ENCODE measurements at places on chromosomes 2 and 18.

DNA sequence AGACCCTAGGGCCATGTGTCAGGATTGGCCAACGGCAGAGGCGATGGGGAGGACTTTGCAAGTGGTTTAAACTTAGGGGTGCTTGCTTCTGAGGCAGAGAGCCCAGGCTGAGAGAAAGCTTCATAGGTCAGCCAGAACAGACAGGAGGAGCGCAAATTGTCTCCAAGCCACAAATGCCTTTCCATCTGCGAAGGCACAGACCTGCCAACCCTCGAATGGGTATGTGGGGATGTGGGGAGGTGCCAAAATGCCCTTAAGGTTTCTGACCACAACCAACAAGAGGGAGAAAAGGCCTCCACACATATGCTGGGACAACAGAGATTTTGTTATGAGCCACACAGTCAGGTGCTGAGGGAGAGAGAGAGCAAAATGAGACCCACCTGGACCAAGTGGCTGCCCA lies 283.6 kb downstream of the CYP26B1 start:
- no peak for DNase-seq

- no peak for DNase-seq
Observed at GRCh38 chr2:85243101-85244072, 84.4 kb downstream of the TGOLN2 start.

GRCh38 chr18:79399275-79400081 lies 3.7 kb downstream of the NFATC1 start:
- no peak for DNase-seq

GRCh38 chr2:12116228-12116750 lies 369.9 kb downstream of the LPIN1 start:
- no peak for DNase-seq

DNA sequence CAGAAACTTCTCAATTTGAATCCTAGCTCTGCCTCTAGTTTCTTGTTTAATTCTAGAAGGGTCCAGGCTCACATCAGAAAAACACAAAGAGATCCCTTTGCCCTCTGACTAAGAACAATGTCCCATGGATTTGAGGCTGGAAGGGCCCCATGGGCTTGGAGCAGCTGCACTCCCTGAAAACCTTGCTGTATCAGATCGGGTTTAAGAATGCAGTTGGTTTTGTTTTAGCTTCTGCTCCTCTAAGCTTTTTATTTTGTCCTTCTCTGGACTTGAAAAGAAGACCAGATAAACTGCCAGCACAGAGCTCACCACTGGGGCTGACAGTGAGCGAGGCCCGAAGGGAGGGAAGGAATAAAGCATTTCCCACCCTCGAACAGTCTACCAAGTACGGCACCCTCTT lies 69.2 kb upstream of the WIPF1 start:
- no peak for DNase-seq

GRCh38 chr2:56084111-56084901 lies 99.5 kb upstream of the CCDC85A start:
- no peak for DNase-seq

- DNase-seq, result no peak
Observed at GRCh38 chr2:47503481-47504070, 100.6 kb downstream of the MSH2 start.

DNA sequence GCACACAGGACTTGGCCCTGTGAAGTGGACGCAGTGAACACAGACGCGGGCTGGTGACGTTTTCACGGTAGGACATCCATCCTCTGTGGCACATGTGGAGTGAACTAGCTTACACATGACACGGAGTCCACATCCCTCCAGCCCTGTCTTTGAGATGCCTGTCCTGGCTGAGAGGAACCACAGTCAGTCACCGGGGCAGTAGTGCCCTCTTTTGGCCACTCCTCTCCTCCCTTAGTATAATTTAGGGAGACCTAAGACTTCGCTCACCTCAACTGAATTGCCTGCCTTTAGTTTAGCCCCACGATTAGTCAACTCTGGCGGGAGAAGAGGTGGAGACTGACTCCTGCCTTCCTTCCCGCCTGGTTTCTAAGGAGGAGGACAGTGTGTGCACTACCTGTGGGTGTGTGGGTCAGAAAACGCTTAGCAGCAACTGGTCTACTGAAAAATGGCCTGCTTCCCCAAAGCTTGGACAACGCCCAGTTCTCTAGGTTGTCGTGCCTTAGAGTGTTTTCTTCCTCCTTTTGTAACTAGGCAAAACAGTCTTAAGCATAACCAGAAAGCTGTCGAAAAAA lies 70.6 kb downstream of the MBP start:
- DNase-seq, result no peak

DNA sequence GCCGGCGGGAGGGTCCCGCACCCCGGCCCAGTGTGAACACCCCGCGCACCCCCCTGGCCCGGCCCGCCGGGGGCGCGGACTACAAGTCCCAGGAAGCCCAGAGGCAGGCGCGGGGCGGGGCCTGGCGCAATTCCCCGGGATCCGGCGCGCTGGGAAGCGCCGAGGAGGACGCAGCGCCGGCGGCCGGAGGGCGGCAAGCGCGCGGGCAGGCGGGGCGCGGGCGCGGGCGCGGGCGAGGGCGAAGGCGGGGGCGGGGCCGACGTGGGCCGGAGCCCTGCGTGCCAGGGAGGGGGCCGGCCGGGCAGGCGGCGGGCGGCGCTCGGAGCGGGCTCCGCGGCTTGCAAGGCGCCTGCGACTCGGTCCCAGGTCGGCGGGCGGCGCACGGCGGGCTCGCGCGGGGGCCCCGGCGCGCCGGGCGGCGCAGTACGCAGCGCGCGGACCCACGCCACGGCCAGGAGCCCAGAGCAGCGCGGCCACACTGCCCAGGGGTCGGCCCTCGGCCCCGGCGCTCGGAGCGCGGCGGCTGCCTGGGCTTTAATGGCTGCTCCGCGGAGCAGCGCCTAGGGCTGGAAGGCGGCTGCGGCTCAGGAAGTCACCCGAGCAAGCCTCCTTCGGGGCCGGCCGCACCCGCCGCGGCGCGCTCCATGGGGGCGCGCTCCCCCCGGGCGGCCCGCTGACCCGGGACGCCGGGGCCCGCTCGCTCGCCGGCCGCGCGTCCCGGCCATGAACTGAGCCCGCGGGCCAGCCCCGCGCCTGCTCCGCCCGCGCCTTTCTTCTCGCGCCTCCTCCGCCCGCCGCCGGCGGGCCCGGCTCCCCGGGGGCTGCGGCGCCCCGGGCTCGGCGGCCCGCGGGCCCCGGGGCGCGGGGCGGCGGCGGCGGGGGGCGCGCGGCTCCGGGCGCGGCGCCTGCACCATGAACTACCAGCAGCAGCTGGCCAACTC lies at the start of gene AGAP1:
AGAP1 (plus strand) TSS at position 269 of the 941 bp plus-strand sequence.
- peak; percentile 73 for DNase-seq

DNA sequence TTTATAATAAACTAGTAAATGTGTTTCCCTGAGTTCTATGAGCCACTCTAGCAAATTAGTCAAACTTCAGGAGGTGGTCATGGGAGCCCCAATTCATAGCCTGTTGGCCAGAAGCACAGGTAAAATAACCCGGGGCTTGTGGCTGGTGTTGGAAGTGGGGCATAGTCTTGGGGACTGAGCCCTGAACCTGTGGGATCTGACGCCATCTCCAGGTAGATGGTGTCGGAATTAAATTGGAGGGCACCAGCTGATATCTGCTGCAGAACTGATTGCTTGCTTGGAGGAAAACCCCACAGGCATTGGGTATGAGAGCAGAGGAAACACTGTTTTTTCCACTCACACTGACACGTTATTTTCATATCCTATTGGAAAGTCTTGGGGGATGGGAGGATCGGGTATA lies 14.1 kb downstream of the NMS start:
- DNase-seq, result no peak

DNA sequence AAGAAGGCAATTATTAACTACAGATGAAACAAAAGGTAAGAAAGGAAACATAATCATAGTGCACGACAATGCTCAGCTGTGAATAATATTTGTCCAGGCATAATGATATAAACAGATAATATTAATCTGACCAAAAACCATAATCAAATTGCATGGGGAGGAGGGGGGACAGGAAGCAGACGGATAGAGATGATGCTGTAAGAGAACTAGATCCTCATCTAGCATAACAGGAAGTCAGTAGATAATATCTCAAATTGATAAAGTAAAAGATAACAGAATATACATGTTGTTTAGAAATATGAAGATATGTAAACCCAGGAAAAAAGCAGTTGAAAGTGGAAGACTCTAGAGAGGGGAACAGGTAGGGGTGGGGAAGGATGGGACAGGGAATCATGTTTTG lies 84.9 kb upstream of the TGFA start:
- DNase-seq, result no peak

GRCh38 chr2:74935975-74936391 lies 22.5 kb upstream of the POLE4 start:
- DNase-seq, result no peak

GRCh38 chr2:224165901-224166319 lies 126.8 kb upstream of the SERPINE2 start:
- DNase-seq, result no peak

GRCh38 chr2:197704434-197705120 lies 592 bp upstream of the MARS2 start:
- DNase-seq, result no peak

GRCh38 chr2:233794128-233794658 lies 16.1 kb downstream of the MROH2A start:
- DNase-seq, result no peak

GRCh38 chr18:75081486-75081885 lies 127.5 kb downstream of the PTGR3 start:
- no peak for DNase-seq

DNA sequence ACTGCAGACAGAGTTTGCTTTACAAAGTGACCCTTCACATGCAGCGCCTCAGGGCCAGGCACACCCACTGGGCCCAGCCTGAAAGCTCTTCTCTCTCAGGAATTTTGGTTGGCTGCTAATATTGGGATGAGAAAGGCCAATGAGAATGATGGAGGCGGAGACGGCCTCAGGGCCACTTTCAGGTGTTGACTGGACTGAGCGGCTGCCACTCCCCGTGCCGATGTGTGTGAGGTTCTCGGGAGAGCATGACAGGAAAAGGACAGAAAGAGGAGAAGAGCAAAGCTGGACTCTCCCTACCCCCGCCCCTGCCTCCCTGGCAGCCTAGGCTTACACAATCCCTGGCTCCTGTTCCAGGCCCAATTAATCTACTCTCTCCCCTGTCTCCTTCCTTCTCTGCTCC lies 155.7 kb downstream of the CELF4 start:
- no peak for DNase-seq

DNA sequence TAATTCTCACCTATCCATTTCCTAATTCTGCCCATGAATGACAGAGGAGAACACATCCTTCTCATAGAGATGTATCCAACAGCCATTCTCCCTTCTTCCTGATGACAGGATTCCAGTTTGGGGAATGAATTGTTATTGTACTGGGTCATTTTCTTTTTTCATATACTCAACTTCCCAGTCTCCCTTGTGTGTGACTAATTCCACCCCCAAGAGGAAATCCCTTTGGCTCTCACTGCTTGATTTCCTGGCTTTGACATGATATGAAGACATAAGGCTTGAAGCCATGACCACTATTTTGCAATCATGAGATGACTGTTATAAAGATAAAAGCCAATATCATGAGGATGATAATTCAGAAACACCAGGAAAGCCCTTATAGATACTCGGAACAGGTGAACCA lies 384.7 kb upstream of the ACVR2A start:
- no peak for DNase-seq

DNA sequence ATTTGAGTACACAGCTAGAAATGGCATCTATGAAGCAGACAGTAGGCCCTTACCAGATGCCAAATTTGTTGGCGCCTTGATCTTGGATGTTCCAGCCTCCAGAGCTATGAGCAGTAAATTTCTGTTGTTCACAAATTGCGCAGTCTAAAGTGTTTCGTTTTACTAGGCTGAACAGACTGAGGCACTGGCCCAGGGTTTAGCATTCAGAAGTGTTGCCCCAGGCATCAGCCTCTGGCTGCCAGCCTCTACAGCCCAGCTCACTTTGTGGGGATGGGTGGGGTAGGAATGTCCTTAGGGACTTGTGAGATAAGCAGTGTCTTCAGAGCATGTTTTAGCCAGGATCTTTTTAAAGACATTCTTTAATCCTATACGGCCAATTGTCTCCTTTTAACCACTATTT lies 51.5 kb upstream of the MGAT5 start:
- DNase-seq, result no peak

DNA sequence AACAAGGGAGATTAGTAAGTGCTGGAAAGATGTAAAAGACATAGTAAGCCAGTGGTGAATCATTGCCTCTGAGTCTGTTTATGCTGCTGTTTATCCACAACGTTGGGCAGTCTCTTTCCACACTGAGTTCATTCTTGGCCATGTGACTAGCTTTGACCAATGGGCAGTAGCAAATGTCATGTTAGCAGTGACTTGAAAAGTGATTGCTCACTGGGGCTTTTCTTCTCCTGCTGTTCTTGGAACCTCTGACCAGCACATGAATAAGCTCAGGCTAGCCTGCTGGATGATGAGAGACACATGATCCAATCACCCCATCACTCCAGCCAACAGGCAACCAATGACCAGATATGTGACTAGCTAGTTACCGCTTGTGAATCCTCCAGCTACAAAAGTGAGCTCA lies 360.4 kb downstream of the SLC4A3 start:
- DNase-seq, result no peak

GRCh38 chr2:119753041-119753929 lies 6.4 kb upstream of the PTPN4 start:
- DNase-seq, result peak; percentile 3

GRCh38 chr2:220703279-220703678 lies 868.8 kb downstream of the EPHA4 start:
- no peak for DNase-seq
